ENCODE measurements at places on chromosomes 4 and X.

DNA sequence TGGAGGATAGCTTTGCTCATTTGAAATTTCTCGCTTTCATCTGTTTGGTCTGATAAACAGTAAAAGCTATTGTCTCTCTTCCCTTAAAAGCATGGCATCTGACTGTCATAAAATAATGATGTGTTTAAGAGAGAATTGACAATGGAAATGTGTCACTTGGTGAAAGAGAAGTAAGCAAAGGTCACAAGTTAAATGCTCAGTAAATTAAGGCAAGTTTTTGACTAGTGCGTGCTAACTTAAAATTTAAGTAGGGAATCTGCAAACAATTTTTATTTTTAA is 161.6 kb upstream of the ANKRD50 start:
- no peak for DNase-seq

DNA sequence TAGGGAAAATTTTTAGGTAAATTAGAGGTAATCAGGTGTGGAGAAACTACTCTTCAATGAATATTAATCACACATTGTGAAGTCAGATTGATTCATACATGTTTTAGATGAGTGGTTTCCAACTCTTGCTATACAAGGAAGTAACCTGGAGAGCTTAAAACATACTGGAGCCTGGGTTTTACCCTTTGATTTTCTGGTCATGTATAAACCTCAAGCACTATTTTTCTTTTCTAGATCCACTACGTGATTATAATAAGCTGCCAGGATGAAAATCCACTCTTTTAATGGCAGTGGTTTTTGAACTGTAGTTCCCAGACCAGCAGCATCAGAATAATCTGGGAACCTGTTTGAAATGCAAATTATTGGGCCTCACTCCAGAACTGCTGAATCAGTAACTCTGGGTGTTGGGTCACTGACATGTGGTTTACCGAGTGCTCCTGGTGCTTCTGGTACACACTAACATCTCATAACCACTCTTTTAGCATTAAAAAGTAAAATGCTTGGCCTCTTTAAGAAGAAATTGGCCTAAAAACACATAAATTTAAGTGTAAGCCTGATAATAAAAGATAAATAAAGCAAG is 63.4 kb downstream of the DCAF12L1 start:
- DNase-seq = peak; percentile 9

DNA sequence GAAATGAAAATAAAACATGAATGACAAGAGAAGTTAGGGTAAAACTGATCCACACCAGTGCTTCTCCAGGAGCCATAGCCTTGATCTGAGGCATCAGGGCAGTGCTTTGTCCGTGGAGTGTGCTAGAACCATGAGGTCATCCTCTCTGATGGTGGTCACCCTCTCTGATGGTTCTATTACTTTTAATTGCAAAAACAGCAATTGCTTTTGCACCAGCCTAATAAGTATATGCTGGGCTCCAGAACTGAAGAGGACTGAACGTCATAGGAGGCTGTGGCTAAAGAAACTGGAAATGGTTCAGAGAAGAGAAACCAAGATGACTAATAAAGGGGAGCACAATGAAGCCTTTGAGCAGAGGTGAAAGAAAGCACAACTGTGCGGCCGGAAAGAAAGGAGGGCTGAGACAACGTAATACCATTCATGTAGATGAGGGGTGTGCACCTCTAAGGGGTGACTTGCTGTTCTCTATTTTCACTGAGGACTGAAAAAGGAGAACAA is 17.0 kb upstream of the TMEM154 start:
- no peak for DNase-seq

DNA sequence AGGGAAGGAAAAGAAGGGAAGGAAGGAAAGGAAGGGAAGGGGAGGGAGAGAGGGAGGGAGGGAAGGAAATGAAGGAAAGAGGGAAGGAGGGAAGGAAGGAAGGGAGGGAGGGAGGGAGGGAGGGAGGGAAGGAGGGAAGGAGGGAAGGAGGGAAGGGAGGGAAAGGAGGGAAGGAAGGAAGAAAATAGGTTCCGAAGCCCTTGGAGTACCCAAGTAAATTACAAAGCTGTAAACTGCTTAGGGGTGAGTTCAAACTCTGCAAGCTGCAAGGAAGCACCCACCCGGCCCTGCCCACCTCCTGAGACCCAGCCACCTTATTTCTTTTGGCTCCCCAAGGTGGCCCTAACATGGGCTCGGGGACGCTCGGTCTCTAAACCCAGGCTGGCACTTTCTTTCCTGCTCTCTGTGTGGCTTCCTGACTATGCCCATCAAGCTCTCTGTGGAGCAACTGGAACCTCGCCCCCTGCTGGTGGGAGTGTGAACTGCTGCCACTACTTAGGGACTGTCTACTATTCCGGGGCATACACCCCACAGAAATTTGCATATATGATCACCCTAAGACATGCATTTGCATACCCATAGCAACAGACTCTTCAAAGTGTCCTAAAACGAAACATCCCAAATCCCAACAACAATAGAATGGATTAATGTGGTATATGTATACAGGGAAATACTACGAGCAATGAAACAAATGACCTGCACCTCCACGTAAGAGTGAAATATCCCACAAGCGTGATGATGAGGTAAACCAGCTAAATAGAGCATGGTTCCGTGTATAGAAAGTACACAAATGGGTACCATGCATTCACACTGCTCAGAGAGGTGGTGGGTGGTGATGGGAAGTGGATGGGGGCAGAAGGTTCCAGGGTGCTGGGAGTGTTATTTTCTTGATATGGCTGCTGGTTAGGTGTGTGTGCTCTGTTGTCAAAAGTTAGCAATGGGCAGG is 151.7 kb upstream of the TBL1X start:
- peak; percentile 60 for DNase-seq

- DNase-seq = no peak
These were observed 211.9 kb upstream of the UGT8 start for GRCh38 chr4:114386637-114387233.

DNA sequence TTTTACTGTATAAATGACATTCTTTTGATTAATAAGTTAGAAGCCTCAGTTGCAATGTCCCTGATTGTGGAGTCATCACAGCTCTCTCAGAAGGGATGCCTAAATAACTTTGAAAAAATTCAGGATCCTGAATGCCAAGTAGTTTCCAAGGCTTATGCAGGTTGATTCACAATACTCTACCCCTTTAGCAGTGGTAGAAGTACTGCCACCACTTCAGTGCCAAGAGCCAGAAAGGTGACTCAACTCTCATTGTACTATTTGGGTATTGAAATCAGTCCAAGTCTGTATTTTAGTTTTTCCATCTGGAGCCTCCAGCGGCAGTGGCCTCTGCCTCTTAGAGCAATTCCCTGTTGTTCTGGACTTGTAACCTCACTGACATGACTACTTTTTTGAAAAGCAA is 320.1 kb upstream of the NDST4 start:
- DNase-seq = no peak

DNA sequence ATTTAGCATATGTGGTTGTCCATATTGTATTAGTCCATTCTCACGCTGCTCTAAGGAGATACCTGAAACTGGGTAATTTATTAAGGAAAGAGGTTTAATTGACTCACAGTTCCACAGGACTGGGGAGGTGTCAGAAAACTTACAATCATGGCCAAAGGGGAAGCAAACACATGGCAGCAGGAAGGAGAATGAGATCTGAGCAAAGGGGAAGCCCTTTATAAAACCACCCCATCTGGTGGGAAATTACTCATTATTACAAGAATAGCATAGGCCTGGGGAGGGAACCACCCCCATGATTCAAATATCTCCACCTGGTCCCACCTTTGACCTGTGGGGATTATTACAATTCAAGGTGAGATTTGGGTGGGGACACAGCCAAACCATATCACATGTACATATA is 122.6 kb upstream of the ANK2 start:
- no peak for DNase-seq
